Cortex of kidney (tissue), 1 donor: ENCODE measurements at places on chromosomes 2 and 18.

GRCh38 chr2:84085562-84085961 is 373.5 kb downstream of the SUCLG1 start:
- no peak for DNase-seq

DNA sequence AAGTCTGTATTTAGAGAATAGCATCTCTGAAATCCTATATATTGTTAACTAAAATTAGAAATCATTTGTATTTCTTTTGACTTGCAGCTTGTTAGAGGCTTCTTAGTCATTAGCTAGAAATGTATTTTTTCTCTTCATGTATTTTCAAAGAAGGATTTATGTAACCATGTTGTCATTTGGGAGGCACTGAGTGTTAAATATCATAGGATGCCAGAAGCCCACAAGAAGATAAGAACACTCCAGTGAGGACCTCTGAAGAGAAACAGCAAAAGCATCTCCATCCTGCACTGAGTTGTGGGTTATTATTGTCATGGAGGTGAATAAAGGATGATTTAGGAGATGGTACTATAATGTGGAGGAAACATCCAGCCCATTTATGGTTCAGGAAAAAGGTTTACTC is 93.5 kb downstream of the UBE2E3 start:
- DNase-seq = no peak

DNA sequence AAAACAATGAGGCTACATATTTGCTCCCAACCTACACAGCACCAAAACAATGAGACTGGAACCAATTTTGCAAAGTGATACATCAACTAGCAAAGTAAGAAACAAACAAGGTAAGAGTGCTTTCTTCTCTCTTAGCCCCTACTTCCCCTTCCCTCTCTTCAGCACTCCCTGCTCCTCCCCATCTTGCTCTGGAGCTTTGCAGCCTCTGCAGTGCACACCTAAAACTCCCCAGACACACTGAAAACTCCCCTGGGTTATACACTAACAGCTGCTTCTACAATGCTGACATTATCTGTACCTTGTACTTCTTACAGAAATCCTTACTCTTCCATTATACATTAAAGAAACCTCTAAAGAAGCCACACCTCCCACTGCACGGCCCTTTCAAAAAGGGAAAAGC is 93.7 kb downstream of the RBMS1 start:
- DNase-seq = no peak

DNA sequence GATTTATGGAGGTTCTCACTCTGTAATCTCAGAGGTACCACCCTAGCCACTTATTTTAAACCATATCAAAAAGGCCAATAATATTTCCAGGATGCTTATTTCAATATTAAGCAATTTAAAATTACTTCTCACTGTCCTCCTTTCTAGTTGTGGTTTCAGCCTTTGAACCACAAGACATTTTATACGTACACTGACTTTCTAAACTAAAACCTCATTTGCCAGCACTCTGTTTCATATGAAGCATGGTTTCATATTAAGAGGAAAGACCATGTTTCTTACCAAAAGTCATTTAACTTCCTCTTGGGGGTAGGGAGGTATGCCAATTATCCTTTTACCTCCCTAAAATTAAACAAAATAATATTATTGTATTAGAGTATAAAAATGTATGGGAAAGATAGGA is 399.8 kb downstream of the CDH7 start:
- no peak for DNase-seq

- no peak for DNase-seq
These were observed 431.6 kb downstream of the METTL4 start for GRCh38 chr18:2139691-2140090.

- no peak for DNase-seq
These were observed 28.4 kb upstream of the DTNB start for GRCh38 chr2:25701801-25702200.

DNA sequence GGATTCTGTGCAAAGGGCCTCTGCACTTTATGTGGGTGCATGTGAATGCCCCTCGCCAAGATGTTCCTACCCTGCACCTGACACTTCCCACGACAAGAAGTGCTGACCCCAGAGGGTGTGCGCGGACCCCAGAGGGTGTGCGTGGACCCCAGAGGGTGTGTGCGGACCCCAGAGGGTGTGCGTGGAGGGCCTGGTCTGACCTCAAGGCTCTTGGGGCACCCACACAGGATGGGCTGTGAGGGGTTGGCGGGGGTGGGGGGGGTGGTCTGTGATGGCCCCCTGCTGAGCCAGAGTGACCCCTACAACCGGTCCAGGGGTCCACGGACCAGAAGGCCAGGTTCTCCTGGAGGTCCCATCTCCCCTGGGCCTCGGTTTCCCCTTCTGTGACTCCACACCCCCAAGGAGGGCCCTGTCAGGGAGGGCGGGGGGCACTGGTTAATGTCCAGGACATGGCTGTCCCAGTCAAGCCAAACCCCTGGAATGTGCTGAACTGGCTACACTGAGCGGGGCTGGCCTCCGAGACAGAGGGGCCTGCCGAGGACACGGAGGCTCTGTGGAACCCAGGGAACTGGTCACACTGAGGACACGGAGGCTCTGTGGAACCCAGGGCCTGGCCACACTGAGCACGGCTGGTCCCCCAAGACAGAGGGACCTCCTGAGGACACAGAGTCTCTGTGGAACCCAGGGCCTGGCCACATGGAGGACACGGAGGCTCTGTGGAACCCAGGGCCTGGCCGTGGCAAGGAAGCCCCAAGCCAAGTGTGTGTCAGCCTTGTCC is 3.1 kb downstream of the NEU4 start:
- DNase-seq = no peak

GRCh38 chr2:195575879-195576401 is 81.1 kb upstream of the SLC39A10 start:
- DNase-seq = no peak

DNA sequence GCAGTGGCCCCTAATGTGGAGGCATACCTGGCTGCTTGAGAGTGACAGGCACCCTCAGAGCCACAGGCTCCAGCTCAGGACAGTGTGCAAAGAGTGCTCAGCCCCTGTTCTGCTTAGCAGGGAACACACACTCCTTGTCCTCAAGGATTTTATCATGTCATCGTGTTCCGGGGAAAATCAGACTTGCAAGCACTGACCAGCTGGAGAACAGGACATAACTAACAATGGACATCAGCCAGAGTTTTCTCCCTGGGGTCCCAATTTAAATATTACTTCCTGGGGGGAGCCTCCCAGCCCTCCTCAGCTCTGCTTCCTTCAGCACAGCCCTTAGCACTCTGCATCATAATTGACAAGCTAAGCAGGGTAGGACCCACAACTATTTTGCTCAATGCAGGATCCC is 175.4 kb upstream of the ACAA2 start:
- no peak for DNase-seq

DNA sequence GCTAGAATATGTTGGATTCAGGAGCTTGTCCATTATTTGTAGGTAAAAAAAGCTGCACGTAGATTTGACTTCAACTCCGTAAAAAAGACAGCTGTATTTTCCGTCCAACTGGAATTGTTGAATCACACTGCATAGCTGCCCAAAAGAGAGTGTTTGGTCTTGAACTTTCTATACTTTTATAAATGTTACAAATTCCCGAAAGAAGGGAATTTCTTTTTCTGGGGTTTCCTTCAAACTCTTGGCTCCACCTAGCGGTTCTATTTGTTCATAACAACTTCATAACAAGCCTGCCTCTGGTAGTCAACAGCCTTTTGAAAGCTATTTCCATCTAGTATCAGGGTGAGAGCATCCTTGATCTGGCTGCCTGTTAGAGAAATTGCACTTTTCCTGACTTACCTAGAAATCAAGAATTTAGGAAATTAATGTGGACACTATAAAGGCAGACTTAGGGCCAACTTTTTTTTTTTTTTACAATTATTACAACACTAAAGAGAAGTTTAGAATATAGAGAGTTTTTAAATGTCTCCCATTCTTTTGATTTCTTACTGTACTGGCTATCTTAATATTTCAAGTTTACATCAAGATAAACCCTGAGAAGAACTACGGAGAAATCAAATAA is 48.1 kb downstream of the TMEM185B start:
- no peak for DNase-seq

DNA sequence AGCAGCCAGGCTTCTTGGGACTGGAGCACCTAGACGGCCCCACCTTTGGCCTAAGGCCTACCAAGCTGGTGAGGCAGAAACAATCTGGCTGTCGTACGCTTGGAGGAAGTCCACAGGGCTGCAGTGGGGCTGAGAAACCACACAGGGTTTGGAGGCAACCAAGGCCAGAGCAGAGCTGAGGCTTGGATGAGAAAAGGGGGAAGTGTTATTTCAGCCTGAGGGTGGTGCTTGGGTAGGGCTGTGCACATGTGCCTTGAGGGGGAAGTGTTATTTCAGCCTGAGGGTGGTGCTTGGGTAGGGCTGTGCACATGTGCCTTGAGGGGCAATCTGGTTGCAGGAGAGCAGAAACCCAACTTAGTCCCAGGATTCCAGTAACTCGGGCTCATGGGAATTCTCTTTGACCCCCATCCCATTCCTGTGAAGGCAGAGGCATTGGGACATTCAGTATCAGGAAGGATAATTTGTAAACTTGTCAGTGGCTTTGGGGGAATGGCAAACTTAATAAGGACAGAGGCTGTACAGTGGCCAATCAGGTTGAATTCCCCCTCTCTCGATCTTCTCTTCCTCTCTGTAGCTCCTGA is 971 bp upstream of the FBXO41 start:
- DNase-seq = no peak

DNA sequence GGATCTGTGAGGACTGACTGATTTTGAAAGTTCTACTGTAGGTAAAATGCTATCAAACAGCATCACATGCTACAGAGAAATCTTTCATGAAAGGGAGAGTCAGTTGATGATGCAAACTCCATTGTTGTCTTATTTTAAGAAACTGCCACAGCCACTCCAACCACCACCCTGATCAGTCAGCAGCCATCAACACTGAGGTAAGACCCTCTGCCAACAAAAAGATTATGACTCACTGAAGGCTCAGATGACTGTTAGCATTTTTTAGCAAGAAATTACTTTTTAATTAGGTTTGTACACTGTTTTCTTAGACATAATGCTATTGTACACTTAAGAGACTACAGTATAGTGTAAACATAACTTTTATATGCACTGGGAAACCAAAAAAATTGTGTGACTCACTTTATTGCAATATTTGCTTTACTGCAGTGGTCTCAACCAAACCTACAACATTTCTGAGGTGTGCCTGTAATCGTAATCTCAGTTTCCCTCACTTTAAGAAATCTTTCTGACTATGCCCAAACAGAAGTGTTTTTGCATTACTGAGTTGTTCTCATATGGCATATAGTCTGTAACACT is 42.8 kb downstream of the METTL8 start:
- DNase-seq = no peak

- DNase-seq = no peak
These were observed 918 bp upstream of the NABP1 start for GRCh38 chr2:191676790-191677645.

DNA sequence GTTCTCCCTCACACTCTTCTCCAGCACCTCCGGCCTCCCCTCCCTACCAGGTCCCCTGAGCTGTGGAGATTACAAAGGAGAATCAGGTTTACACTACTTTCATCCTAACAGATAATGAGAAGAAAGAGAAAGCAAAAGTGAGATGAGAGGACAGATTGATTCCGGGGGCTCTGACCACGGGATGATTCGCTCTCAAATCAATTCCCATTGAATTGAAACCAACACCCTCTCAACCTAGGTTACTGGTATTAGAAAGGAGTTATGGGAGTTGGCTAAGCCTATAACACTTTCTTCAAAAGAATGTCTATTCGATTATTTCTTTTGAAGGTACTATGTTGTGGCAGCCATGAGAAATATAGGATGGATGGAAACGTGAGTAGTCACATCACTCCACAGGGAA is 386.2 kb upstream of the TNP1 start:
- no peak for DNase-seq

DNA sequence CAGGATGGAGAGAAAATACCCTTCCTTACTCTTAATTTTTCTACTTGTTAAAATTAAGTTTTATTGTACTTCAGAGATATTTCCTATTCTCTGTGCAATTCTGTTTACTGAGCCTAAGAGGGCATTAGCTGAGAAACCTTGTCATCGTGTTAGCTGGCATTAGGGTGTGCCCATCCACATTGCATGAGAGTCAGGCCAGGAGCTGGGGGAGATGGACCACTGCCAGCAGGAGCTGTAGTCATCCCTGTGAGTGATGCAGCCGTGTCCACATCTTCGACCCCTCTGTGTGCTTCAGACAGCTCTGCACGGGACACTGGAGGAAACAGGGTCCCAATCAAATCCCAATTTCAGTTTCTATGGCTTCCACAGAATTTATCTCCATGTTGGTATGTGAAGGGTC is 34.2 kb downstream of the ABCA12 start:
- no peak for DNase-seq

GRCh38 chr18:75110846-75111415 is 98.0 kb downstream of the PTGR3 start:
- no peak for DNase-seq

- no peak for DNase-seq
These were observed 984.6 kb upstream of the CNTNAP5 start for GRCh38 chr2:123040506-123040905.

DNA sequence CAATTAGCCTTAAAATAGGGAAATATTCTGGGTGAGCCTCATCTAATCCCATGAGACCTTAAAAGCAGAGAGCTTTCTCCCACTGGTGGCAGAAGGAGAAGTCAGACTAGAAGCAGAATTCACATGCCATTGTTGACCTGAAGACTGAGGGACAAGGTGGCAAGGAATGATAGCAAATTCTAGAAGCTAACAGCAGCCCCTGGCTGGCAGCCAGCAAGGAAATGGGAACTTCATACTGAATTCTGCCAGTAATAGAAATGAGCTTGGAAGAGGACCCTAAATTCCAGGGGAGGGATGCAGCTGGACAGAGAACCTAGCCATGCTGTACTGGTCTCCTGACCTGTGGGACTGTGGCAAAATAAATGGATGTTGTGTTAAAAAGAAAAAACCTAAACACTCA is 19.5 kb downstream of the B3GNT7 start:
- DNase-seq = no peak

DNA sequence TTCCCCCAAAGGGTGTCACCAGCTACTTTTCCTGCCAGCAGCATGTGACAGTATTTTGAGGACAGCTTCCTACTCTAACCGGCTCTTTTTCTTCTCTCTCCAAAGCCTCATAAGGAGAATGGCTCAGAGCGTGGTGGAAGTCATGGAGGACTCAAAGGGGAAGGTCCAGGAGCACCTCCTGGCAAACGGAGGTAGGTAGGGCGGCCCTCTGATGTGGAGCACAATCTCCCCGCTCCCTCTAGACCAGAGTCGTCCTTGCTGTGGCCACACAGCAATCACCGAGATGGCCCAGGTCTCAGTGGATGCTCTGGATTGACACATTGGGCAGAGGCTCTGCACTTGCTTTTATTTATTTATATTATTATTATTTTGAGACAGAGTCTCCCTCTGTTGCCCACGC is 32.4 kb downstream of the ATP6V1C2 start:
- no peak for DNase-seq

GRCh38 chr2:9702604-9703084 is 71.8 kb upstream of the YWHAQ start:
- DNase-seq = no peak

- no peak for DNase-seq
These were observed 144.0 kb downstream of the TNS1 start for GRCh38 chr2:217858519-217859491.

- no peak for DNase-seq
These were observed 10.8 kb downstream of the GALNT1 start for GRCh38 chr18:35592298-35592697.
